ENCODE measurements at places on chromosomes 6 and 20.

- DNase-seq, result peak; percentile 53
Measured at GRCh38 chr6:139569566-139569965, 195.1 kb upstream of the CITED2 start.

GRCh38 chr6:159693894-159694545 is 979 bp upstream of the SOD2 start:
- DNase-seq, result peak; percentile 14

GRCh38 chr6:134123666-134124208 is 71.3 kb upstream of the SLC2A12 start:
- DNase-seq, result peak; percentile 55

DNA sequence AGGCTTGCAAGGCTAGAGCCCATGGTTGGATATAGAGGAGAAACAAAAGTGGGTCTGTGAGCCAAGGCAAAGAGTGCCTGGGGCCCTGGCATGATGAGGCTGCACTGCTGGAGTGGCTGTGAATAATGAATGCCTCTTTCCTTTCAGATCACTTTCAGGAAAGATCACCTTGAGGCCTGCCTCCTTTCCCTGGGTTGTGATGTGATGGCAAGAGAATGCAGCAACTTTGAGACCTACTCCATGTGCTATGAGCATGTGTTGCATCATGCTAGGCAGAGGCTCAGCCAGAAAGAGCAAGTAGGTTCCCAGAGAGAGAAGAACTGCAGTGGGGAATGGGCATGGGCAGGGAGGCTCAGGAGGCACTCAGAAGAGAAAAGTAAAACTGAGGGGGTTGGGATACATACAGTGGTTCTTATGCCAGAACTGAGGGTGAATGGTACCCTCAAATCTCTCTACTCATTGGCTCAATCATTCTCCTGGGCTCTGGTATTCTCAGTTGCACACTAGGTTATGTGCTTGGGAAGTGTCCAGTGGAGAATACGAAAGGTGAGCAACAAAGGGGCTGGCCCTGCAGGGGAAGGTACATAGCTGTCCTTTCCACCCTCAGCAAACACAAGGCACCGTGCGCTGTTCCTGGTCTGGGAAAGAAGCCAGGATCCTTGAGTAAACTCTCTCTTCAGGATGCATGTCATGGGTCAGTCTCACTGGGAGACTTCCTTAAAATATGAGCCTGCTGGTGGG is 45.9 kb downstream of the CD164 start:
- no peak for DNase-seq

DNA sequence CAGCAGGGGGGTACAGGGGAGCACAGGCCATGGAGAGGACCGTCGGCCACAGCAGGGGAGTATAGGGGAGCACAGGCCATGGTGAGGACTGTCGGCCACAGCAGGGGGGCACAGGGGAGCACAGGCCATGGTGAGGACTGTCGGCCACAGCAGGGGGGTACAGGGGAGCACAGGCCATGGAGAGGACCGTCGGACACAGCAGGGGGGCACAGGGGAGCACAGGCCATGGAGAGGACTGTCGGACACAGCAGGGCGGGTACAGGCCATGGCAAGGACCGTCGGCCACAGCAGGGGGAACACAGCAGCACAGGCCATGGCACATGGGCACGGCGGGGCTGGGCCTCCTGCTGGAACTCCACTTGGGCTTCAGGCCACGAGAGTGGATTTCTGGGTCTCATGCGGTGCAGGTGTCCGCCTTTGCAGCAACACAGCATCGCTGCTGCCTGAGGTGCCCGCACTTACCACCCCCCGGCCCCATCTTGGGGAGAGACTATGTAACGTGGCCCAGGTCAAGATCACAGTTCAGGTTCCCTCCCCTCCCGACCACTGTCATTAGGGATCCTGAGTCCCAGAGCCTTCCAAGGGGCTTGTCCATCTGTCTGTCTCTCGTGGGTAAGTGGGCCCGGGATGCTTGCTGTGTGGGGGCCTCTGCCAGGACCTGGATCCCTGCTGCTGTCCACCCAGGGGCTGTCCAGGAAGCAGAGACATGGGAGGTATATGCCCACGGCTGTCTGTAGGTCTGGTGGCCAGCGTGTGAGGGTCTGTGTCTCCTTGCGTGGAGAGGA is 2.5 kb downstream of the NPBWR2 start:
- no peak for DNase-seq

- DNase-seq, result no peak
Measured at GRCh38 chr6:149544646-149545257, 1.1 kb downstream of the PPIL4 start.

- DNase-seq, result no peak
Measured at GRCh38 chr6:131784561-131784960, 23.3 kb upstream of the ENPP1 start.

- DNase-seq, result no peak
Measured at GRCh38 chr6:1536526-1537429, 72.9 kb upstream of the FOXC1 start.

GRCh38 chr20:8788831-8789230 is 280.1 kb upstream of the PLCB4 start:
- DNase-seq, result no peak

DNA sequence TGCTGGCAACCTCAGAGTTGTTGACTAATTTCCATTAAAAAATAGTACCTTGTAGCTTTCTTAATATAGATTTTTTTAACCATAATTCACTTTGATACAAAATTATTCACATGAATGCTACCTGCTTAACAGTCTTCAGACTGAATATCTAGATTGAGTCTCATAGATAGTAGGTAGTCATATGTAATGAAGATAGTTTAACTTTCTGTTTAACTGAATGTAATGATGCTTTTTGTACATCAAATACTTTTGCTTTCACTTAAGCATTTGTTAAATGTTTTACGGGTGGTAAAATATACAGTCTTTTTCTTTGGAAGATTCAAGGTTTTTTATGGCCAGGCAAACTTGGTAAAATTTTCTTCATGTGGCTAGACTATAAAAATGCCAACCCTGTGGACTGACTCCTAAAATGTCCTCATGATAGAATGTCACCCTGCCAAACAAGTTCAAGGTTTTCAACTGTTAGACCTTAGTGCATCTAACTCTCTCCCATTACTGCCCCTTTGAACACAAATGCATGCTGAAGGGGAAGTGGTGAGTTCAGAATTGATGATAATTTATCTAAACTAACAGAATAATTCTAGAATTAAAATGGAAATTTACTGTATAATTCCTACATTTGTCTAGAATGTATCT is 16.4 kb downstream of the TBPL1 start:
- no peak for DNase-seq
